ENCODE measurements at places on chromosomes 2 and 18. TPM values are rescaled to one million over a fixed set of nuclear protein-coding genes. Genes with fewer than 3 reads are reported as not detected.

DNA sequence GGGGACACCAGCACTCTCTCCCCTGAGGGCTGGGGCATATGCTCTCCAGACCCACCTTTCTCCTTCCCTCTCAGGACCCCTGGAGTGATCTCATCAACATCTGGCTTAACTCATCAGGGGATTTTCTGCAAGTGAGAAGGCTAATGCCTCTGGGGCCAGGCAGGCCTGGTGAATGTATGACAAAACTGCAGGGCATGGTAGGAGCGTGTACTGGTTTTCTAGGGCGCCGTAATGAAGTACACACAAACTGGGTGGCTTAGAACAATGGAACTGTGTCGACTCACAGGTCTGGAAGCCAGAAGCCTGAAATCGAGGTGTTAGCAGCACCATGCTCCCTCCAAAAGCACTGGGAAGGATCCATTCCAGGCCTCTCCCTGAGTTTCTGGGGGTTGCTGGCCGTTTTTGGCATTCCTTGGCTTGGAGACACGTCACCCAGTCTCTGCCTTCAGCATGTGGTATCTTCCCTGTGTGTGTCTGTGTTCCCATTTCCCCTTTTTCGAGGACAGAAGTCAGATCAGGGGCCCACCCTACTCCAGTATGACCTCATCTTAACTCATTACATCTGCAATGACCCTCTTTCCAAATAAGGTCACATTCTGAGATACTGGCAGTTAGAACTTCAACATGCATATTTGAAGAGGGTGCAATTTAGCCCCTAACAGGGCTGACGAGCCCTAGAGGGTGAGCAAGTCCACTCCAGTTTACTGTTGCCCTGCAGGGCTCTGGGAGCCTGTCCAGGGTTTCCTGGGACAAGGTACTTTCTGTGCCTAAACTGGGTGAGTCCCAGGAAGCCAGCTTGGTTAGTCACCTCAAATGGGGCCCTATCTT lies 45.5 kb upstream of the CAB39 start:
- DNase-seq: no peak

DNA sequence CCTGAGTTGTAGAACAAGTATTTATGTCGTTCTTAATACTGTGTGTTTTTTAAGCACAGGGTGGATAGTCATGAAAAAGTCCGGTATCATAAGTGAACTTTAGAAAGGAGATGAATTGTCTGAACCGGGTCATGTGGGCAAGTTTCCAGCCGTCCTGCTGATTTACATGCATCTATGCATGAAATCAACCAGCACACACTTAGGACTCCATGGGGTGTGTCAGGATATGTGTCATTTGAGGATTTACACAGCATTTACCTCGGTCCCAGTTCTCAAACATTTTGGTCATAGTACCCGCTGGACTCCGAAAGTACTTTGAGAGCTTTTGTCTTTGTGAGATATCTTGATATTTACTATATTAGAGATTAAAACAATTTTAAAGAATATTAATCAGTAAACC lies 47.5 kb upstream of the TWSG1 start:
- DNase-seq: no peak

DNA sequence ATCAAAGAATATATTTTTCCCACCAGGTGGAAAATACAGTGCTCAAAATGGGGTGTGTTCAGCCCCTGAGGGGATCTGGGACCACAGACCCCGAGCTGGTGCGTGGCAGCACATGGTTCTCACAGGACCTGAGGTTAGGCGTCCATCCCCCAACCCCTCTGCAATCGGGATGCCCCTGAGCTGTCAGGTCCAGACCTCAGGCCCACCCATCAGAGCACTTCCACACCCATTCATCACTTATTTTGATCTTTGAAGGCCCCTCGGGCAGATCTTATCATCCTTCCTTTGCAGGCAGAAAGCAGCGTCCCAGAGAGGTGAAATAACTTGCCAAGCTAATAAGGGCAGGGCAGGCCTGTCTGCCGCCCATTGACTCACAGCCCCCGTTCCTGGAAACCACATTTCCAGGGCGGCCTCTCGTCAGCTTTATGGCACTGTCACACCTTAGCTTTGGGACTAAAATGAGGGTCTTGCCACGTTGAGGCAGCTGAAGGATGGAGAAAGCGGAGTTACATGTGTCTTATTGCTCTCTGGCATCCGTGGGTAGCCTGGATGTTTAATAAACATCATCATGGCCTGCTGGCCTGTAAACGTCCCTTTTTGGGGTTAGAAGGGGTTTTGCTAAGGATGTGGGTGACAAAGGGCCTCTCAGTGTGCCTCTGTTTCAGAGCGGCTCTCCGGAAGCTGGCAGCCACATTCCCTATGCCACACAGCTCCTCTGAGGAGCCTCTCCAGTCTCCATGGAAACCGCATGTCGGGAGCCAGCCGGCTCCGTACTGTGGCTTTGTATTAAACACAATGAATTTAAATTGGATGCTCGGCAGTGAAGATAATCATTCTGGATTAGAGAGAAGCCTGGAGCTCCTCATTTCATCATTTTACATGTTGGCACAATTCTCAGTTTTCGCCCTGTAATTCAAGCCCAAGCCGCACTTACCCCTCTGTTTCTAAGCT lies 58.3 kb upstream of the MAPRE3 start:
- DNase-seq: no peak

GRCh38 chr18:11324956-11325882 lies 175.8 kb upstream of the PIEZO2 start:
- DNase-seq: no peak

GRCh38 chr18:71831039-71831438 lies 713.1 kb downstream of the CBLN2 start:
- no peak for DNase-seq

- no peak for DNase-seq
Measured at GRCh38 chr18:75065251-75066000, 143.5 kb downstream of the PTGR3 start.

DNA sequence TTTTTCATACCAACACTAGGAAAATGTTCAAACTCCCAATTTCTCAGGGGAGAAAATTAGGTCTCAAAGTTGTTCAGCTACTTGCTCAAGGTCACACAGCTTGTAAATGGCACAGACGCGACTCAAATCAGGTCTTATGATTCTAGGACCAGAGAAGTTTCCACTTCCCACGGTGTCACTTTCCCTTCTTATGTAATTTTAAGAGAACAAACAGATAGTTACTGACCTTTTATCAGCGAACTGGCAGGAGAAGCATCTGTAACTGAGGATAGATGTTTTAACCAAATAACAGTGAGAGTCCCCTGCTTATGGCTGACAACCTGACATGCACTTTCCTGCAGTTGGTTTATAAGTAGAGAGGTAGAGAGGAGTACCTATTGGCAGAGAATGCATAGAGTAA lies 2.1 kb upstream of the KCNJ3 start:
- DNase-seq: no peak

GRCh38 chr18:27991391-27991790 lies 185.5 kb downstream of the CDH2 start:
- DNase-seq: no peak

The ALK gene
- not detected for total RNA-seq

The FZD7 gene
- total RNA-seq: 0.67 TPM
